ENCODE measurements at places on chromosomes 7 and 10. TPM values are rescaled to one million over a fixed set of nuclear protein-coding genes. Genes with fewer than 3 reads are reported as not detected.

DNA sequence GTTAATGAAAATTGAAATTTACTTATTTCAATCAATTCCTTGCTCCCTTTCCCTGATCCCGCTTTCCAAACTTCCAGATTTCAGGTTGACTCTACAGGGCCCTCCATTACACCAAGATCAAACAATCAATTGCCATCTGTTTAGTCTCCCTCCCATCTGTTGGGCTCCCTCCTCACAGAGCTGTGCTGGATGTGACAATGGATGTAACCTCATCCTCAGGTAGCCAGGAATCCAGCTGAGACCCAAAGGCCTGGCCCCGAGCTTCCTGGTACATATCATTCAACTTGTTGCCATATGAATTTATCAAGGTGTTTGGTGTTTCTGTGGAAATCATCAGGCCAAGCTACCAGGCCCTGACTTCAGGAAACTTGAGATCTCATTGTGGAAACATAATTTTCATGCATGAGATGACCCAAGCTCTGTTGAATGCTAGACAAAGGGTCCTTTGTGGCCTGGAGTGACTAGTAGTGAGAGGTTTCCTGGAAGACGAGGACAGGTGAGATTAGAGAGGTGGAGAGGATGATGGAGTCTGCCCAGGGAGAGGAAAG is 148.6 kb upstream of the PDE1C start:
- DNase-seq: no peak

DNA sequence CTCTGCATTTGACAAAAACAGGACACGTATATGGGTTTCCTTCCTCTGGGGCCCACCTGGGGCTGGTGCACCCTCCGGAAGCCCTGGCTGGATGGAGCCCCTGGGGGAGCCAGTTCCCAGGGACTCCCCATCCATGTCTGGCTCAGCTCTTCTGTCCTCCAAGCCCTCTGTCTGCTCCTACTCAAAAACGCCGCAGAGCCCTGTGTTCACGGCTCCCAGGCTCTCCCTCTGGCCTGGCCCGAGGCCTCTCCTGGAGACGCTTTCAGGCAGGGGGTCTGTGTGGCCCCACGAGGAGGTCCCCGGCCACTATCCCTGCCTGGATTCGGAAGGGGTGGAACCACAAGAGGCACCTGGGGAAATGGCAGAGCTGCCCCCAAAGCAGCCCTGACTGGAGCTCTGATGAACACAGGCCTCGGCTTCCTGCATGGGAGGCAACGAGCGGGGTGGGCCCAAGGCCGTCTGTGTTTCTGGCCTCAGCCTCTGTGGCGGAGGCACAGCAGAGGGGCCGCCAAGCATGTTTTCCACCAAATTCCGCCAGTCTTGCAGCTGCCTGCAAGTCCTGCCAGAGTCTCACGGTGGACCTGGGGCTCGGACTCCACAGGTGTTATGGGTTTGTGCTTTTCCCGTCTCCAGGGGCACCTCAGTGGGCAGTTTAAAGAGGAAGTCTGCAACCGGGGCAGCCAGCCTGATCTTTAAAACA is 22.6 kb upstream of the INPP5A start:
- peak; percentile 85 for DNase-seq

The PHKG1 gene
- total RNA-seq: 2.8 TPM

GRCh38 chr10:87579563-87579962 is 74.9 kb downstream of the MINPP1 start:
- no peak for DNase-seq

The SPAM1 gene
- total RNA-seq: not detected

GRCh38 chr10:30782537-30783461 is 153.2 kb upstream of the LYZL2 start:
- DNase-seq: no peak

DNA sequence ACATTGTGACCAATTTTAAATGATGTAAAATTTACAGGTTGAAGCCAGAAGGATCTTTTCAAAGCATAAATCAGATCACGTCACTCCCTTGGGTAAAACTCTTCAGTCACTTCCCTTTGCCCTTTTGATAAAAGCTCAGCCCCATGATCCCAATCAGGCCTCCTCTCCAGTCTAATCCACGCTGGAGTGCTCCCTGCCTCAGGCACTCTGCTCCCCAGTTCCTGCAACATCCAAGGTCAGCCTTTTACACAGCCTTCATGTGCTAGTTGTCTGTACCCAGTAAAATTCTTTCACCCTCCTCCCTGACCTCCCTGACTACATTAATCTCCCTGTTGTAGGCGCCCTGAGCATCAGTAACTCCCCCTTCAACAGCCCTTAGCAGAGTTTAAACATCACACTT is 14.1 kb downstream of the ELMO1 start:
- no peak for DNase-seq

GRCh38 chr10:95474228-95475002 is 86.8 kb downstream of the SORBS1 start:
- DNase-seq: no peak

The PIP4K2A gene
- total RNA-seq: 49.6 TPM

DNA sequence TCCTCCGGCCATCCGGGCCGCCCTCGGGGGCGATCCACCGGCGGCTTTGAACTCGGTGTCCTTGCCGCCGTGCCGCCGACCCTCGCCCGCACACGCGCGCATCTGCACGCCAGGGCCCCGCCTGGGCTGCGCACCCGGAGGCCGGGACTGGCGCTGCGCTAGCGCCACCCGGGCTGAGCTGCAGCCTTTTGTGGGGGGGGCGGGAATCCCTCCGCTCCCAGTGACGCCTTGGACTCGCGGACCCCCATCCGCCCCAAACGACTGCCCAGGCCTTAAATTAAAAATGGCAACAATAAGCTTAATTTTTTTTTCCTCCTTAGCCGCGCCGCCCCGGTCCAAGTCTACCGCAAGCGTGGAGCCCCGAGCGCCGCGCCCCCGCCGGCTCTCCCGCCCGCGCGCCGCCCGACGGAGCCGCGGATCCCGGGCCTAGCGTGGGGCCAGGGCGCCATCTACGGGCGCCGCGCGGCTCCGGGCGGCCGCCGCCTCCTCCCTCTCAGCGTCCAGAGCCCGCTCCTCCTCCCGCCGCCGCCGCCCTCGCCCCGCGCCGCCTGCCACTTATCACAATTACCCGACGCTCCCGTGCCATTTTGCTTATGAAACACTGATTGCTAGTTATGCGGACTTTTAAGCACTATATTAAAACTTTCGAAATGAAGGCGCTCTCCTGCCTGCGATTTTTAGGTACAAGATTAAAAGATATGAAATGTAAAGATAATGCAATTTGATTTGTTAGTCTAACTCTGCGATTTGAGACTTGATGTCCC is 7.5 kb upstream of the EBF3 start:
- no peak for DNase-seq

GRCh38 chr7:47737601-47738000 is 155.7 kb upstream of the TNS3 start:
- no peak for DNase-seq

- no peak for DNase-seq
These were observed 123.9 kb downstream of the ADAM12 start for GRCh38 chr10:126264102-126265018.

DNA sequence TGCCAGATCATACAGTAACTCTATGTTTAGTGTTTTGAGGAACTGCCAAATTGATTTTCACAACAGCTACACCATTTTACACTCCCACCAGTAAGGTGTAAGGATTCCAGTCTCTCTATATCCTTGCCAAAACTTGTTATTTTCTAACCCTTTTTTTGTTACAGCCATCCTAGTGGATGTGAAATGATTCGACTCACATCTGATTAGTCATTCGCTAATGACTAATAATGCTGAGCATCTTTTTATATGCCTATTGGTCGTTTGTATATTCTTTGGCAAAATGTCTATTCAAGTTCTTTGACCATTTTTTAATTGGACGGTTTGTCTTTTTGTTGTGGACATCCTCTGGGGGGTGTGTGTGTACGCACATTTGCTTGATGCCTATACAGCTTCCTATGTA is 142.8 kb downstream of the DGKB start:
- DNase-seq: no peak

GRCh38 chr10:26780106-26780792 is 80.5 kb downstream of the ABI1 start:
- no peak for DNase-seq

GRCh38 chr7:12584930-12585329 is 14.4 kb downstream of the SCIN start:
- no peak for DNase-seq

GRCh38 chr7:45982907-45983719 is 62.0 kb upstream of the IGFBP3 start:
- DNase-seq: no peak

The STEAP1 gene
- 70.0 TPM for total RNA-seq

DNA sequence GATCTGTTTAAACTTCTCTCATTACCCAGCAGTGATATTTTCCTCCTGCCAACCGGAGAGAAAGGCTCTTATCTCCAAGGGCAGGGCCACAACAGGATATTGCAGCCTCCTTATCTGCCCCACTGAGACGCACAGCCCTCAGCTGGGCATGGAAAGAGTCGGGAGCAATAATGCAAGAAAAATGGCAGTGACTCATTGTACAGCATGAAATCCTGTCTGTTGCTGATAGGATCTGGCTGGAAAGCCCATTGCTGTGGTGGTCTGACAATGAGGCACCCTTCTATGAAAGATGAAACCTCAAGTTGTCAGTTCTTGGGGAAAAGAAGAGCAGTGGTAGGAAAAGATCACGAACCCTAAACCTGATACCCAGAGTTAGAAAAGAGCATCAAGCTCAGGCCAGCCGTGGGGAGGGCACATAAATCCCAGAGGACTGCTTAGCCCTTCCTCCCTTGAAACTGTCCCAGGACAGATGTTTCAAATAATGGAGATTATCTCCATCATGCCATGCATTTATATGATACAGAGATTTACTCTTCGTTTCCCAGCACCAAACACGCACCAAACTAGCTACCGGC is 47.0 kb upstream of the FIGNL1 start:
- DNase-seq: no peak

The ETV1 gene
- total RNA-seq: 5.7 TPM

The PRF1 gene
- total RNA-seq: 4.0 TPM

DNA sequence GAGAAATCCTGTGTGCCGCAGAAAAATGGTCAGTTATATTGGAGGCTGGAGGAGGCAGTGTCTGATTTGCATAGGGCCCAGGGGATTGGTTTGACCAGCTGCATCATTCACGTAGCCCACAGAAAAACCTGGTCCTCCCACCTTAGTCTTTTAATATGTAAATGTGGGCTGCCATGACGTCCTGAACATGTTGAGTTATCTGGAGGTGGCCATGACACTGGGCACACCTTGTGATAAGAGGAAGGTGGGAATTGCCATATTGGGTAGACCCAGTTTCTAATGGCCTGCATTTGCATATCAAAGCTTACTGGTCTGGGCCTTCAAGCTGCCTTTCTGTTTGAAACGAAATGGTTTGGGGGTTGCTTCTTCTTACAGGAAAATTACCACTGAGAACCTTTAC is 162.2 kb downstream of the AHR start:
- DNase-seq: no peak

GRCh38 chr7:28573651-28574301 is 161.5 kb downstream of the CREB5 start:
- DNase-seq: no peak

DNA sequence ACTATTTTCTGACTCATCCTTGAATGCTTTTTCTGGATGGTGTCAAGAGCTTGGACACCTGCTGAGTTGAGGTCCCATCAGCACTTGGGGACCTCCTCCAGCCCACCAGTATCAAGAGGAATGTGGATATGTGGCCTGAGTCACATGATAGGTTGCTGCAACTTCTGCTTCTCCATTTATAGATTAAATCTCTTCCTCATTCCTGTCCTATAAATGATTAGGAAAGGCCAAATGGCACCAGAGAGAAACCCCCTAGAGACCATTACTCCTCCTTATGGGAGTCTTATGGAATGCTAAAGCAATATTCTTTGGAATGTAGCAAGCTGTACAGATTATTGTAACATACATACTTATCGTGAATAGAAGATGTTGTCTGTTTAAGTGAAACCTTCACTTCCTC is 85.6 kb downstream of the NEUROD6 start:
- DNase-seq: no peak

The PRKG1 gene
- total RNA-seq: 12.9 TPM

The PTF1A gene
- total RNA-seq: not detected

The IFIT3 gene
- 24.2 TPM for total RNA-seq

DNA sequence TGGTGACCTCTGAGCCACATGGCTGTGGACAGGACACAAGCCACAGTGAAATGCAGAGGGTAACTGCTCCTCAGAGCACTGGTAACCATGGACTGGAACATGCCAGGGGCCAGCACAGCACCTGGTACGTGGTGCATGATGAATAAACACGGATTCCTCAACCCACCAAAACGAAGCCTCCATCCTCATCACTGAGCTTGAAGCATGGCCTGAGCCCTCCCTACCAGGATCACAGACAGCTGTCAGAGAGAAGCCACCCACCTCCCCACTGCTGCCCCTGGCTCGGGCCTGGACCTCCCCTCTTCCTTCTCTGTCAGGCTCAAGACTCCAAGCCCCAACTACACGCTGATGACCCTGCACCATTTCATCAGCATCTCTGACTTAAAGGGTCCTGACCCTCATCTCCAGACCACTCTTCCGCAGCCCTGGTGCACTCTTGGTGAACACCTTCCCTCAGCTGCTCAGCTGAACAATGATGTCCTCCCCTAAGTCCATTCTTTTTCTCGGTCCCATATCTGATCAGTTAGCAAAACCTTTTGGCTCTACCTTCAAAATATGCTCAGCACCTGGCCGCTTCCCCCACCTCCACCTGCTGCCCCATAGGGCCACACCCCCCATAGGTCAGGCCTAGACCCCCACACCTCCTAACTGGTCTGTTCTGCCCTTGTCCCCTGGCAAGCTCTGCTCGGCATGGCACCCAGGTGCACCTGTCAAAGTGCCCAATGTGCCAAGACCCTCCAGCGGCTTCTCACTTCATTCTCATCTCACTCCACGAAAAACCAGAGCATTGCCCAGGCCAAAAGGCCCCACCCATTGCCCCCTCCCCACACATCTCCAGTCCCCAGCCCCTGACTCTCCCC is 141.1 kb downstream of the MAPK8 start:
- DNase-seq: peak; percentile 80

GRCh38 chr7:18213652-18214051 is 186.0 kb upstream of the PRPS1L1 start:
- DNase-seq: no peak

DNA sequence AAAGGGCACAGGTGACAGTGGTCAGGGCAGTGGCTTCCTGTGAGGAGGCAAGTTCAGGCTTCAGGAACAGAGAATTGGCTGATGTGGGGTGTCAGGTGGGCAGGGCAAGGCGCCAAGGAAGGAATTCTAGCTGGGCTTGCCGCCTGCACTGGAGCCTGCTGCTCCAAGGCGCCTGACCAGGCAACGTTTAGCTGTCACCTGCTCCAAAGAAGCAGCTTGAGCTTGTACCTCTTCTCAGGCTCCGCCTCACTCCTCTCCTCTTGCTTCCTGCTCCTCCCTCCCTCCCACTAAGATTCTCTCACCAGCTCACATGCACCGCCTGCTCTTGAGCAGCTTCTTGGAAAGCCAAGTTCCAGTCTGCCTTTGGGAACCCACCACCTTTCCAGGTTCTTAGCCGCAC is 187.4 kb upstream of the GRB10 start:
- no peak for DNase-seq

The PNLIPRP2 gene
- total RNA-seq: 1.1 TPM

The GALNT17 gene
- total RNA-seq: 2.2 TPM
